ENCODE measurements at places on chromosomes 4 and X. TPM values are rescaled to one million over a fixed set of nuclear protein-coding genes. Genes with fewer than 3 reads are reported as not detected.

Gene NDST3
- total RNA-seq, result not detected

Gene TCP11X2
- not detected for total RNA-seq

Gene RIPPLY1
- not detected for total RNA-seq

Gene ATOH1
- not detected for total RNA-seq

Gene RBM46
- not detected for total RNA-seq

Gene TNIP3
- total RNA-seq, result 0.22 TPM

Gene DCUN1D4
- total RNA-seq, result 18.1 TPM

Gene IBSP
- total RNA-seq, result not detected

Gene MAGEA3
- total RNA-seq, result 2.9 TPM

Gene SPANXD
- total RNA-seq, result not detected

Gene SULT1B1
- total RNA-seq, result 0.05 TPM

Gene TMSB15C
- 0.27 TPM for total RNA-seq

Gene HERC5
- total RNA-seq, result 4.5 TPM

Gene STPG2
- total RNA-seq, result not detected

Gene TBX22
- total RNA-seq, result not detected

Gene TMLHE
- total RNA-seq, result 10.8 TPM

Gene ZNF157
- not detected for total RNA-seq

Gene FMR1NB
- not detected for total RNA-seq

Gene CLCN4
- 4.8 TPM for total RNA-seq

Gene HTN1
- total RNA-seq, result not detected

Gene RNF150
- 0.39 TPM for total RNA-seq
